Large intestine (tissue), 12 donors: ENCODE measurements at places on chromosomes 4 and X. TPM values are rescaled to one million over a fixed set of nuclear protein-coding genes. Genes with fewer than 3 reads are reported as not detected.

GRCh38 chrX:18702362-18703195 lies 4.9 kb upstream of the PPEF1 start:
- no peak overlapping the region for H3K4me3 ChIP-seq
- H3K27me3 ChIP-seq = no peaks in the 10 kb centered on the region
- H3K27ac ChIP-seq = no peak overlapping the region

GRCh38 chrX:112056886-112057285 lies 25.7 kb downstream of the TRPC5 start:
- H3K4me3 ChIP-seq = no peak overlapping the region
- H3K4me1 ChIP-seq = no peaks in the 10 kb centered on the region
- H3K27ac ChIP-seq = no peak overlapping the region
- no peak for DNase-seq

DNA sequence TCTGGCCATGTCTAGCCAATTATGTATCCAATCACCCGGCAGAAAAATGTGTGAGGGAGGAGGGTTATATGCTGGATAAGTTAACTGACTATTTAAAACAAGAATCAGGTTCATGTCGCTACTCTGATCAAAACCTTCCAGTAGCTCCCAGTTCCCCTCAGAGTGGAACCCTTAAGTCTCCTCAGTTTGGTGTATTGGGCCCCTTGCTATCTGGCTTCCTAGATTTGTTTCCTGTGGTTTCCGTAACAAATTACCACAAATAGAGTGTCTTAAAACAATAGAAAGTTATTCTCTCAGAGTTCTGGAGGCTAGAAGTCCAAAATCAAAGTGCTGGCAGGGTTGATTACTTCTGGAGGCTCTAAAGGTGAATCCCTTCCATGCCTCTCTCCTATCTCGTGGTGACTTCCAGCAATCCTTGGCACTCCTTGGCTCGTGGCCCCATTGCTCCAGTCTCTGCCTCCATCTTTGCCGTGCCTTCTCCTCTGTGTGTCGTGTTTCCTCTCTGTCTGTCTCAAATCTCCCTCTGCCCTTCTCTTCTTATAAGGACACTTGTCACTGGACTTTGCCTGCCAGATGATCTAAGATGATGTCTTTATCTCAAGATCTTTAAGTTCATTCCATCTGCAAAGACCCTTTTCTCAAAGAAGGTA lies 10.5 kb upstream of the ENPP6 start:
- H3K27me3 ChIP-seq = no peaks in the 10 kb centered on the region
- H3K4me3 ChIP-seq = no peak overlapping the region
- H3K27ac ChIP-seq = no peak overlapping the region
- H3K36me3 ChIP-seq = no peaks in the 10 kb centered on the region
- H3K4me1 ChIP-seq = peaks cover 17% of the 10 kb centered on the region

The BEND2 gene
- polyA plus RNA-seq = not detected
